ENCODE measurements at places on chromosomes 12 and 14.

GRCh38 chr12:133256321-133256720 lies 20.6 kb upstream of the ANHX start:
- DNase-seq, result no peak

GRCh38 chr12:117361347-117361751 lies at the start of gene NOS1:
Gene NOS1 (minus strand): TSS chr12:117361626. CDS start chr12:117331069, 30,557 bp downstream.
- DNase-seq, result no peak

DNA sequence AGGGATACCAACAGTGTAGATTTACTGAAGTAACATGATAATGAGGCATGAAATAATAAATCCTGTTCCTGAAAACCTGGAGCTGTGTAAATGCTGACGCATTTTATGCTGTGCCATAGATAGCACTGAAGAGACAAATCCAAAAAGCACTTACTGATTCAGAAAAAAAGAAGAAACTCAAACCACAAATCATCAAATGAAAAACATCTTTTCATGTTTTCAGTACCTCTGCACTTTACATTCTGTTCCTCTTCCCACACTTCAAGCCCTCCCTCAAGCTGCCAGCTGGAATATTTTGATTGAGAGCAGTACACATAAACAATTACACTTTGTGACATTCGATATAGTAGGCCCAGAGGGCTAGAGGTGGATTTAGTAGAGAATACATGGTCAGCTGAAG lies 362.3 kb downstream of the NAV3 start:
- no peak for DNase-seq

GRCh38 chr14:21308479-21309237 lies 28.8 kb downstream of the RPGRIP1 start:
- DNase-seq, result no peak

DNA sequence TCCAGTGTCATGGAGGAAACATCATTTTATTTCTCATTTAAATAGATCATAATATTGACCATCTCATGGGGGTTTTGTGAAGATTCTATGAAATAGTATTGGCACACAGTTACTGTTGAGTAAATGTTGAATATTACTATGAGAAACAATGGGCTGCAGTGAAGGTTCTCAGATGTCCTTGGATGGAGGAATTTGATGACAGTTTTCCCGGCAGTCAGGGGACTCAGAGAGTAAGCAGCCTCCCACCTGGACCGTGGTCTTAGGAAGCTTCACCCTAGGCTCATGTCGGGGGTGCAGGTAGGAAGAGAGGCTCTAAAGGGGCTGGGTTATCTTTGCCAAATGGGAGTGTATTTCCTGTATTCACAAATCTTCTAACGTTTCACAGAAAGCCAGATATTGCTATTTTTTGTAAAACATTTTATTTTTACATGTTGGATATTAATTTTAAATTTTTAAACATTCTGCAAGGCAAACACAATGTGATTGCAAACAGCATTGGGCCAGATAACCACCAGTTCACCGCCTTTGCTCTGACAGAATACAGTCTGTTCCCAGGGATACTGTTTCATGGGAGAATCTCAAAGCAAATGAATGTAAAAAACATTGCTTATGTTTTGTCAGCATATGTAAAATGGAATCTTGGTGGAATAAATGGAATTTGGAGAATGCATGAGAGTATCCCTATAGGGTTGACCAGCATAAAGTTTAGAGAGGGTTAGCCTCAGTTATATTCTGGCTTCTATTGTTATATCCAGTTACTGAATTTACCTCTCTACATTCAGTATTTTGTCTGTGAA lies 380.8 kb upstream of the TMEM132C start:
- DNase-seq, result no peak

GRCh38 chr14:24837280-24838046 lies 203.5 kb upstream of the GZMB start:
- no peak for DNase-seq

GRCh38 chr14:63908667-63909264 lies 56.0 kb downstream of the SYNE2 start:
- DNase-seq, result no peak

GRCh38 chr12:123937707-123938591 lies 34.7 kb downstream of the CCDC92 start:
- DNase-seq, result no peak

DNA sequence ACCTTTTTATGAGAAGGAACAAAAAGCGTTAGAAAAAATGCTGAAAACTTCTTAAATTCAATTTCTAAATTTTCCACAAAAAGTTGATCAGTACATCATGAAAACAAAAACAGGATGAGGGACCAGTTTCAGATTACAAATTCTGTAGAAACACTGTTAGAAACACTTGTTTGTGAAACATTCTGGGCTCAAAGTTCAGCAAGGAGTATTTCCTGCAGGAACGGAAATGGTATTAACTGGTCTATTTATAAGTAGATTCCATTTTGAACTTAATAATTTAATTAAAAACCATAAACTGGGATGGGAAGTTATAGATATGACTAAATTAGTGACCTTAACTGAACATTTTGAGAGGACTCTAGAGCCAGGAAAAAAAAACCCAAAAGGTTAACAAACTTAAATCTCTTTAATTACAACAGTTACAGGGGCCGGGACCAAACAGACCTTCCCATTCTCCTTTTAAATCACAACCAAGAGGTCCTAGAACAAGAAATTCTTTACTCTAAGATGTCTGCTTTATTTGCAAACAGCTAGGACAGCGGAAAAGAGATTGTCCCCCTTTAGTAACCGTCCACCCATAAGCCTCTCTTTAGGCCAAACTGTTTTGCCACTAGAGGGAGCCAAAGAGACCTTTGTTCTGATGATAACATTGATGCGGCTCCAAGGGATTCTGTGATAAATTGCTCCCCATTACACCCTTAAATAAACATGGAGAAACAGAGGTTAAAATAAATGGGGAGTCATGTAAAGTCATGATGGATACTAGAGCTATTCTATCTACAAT lies 69.0 kb upstream of the RERGL start:
- DNase-seq, result no peak

DNA sequence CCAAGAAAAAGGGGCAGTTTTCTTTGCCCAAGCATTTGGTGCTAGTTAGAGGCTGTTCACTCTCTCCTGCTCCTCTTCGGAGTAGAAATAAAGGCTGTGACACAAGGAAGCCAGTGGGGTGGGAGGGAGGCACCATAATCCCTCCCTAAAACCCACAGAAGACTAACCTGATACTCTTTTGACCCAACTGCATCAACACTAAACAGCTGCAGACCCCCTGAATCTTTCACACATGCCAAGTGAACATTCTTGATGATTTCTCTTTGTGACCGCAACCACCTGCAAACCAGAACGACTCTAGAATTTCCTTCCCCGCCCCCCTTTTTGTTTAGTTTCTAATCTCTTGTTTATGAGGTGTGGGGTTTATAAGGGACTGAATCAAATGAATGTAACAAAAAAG lies 175.8 kb upstream of the BCL2L14 start:
- no peak for DNase-seq

DNA sequence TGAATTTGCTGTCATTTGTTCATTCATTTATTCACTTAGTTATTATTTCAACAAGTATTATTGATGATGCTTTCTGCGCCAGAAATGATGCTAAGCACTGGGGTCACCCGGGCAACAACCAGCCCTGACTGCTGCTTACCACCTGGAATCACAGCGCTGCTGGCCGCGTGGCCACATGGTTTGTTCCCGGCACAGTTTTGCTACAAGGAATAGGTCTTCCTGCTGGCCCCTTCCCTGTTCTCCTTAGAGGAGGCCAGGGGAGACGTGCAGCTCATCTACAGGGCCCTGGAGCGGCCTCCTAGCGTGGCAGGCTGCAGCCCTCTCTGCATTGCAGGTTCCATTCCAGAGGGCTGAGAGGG lies 7.0 kb downstream of the JDP2 start:
- no peak for DNase-seq

- peak; percentile 7 for DNase-seq
Measured at GRCh38 chr12:116459916-116460663, 99.1 kb upstream of the MAP1LC3B2 start.

DNA sequence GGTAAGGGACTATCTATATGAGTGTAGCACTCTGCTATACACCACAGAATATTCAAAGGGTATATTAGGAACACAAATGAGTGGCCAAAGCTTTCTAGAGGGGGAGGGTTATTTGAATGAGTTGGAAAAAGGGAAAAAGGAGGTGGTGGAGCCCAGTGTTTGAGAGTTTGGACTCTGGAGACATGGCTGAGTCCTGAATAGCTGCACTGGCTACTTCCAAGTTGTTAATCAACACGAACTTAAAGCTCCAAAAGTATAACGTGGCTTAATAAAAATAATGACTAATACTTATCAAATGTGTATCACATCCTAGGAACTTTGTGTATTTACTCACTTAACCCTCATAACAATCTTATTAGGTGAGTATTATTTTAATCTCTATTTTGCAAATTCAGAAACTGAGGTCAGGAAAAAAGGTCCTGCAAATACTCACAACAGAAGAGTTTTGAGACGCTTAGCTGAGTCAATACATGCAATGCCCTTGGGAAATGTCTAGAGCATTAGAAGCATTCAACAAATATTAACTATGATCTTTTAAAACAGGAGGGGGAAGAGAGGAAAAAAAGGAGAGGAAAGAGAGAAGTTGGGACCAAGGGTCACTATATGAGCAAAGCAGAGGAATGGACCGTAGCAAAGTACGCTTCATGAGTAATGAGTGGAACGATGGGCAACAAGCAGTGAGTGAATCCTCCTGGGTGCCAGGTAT lies 189.5 kb upstream of the HMGA2 start:
- DNase-seq, result no peak

DNA sequence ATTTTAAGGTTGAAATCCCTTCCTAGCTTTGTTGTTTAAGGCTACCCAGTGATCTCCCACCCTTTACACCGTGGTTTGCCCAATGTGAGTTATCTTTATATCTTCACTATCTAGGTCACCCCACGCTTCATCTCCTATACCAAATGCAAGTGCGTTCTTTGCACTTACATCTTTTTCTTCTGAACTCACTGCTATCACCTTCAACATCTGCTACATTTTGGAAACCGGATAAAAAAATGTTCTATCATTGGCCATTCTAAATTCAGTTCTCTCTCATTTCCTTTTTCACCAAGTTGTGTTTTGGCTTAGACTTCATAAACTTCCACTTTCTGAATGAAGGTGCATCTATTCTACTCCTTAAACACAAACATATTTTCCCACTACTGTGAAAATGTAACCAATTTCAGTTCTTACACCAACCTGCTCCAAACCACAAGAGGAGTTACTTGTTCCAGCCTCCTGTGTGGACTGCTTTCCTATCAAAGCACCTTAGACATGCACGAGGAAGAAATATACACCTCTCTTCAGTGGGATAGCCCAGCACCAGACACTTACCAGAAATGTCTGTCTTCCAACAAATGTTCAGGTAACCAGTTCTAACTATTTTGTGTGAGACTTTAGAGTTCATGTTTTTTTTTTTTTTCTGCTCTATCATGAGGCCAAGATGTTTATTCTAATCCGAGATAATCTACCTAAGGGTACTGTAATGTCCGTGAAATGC lies 21.9 kb downstream of the CLEC9A start:
- no peak for DNase-seq

DNA sequence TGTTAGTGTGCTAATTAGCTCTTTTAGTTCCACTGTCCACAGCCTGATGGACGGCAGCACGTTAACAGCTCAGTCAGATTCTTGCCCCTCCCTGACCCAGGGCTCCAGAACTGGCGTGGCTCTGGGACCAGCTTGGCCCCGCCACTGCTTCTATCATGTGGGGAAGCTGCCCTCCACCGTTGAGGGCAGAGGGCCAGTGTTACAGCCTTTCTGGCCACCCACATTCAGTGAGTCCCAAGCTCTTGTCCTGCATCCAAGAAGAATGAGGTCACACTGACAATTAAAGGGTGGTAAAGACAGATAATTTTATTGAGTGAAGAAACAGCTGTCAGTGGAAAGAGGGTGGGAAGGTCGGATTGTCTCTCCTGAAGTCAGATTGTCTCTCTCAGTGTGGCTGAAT lies 36.9 kb downstream of the BCL2L14 start:
- no peak for DNase-seq

DNA sequence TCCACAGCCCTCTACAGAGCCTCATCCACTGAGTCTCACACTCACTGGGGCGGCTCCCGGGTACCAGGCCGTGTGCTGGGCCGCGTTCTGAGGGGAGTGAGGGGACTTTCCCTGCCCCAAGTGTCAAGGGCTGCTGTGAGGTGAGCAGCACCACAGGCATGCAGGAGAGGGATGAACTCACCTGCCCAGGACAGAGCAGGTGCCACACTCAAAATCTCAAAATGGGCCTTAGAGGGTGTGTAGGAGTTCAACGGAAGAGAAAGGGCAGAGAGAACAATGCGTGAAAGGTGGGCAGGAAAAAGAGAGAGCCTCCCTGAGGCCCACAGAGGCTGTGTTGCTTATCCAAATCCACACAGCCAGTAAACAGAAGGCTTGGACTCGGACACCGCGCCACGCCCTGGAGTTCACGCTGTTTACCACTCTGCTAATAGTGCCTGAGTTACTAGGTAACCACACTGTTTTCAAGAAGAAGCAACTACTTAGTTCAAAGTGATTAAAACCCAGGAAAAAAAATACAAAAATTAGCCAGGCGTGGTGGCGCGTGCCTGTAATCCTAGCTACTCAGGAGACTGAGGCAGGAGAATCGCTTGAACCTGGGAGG lies 32.7 kb downstream of the TSPAN11 start:
- DNase-seq, result no peak

- no peak for DNase-seq
Measured at GRCh38 chr14:58717813-58718212, 80.1 kb downstream of the DACT1 start.

- no peak for DNase-seq
Measured at GRCh38 chr14:26121181-26121580, 476.7 kb downstream of the NOVA1 start.

DNA sequence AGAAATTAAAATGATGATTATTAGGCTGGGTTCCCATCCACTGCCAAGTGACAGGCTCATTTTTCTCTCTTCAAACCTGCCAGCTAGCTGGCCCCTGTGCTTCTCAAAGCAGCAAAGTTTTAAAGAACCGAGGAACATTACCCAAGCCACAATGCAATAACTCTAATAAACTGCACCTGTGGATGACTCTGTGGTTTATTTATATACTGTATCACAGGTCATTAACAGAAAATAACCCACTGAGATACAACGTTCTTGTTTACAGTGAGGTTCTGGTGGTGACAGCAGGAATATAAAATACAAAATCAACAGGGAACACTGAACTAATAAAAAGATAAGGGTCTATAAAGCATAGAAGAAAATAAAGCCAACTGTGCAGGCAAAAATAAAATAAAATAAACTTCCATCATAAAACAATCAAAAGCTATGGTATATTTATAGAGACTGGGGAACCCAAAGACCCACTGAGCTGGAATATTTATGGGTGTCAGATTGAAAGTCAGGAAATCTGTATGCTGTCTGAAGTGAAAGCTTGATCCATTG lies 472.9 kb downstream of the NOVA1 start:
- DNase-seq, result no peak

Measured in NCI-H446 (cell line).